ENCODE measurements at places on chromosomes 12 and 14. TPM values are rescaled to one million over a fixed set of nuclear protein-coding genes. Genes with fewer than 3 reads are reported as not detected.

GRCh38 chr12:75935539-75936242 lies 95.9 kb downstream of the PHLDA1 start:
- DNase-seq = no peak

- no peak for DNase-seq
Observed at GRCh38 chr14:67385618-67386017, 25.5 kb downstream of the EIF2S1 start.

GRCh38 chr12:88391556-88391955 lies 188.7 kb downstream of the KITLG start:
- DNase-seq = peak; percentile 74

- DNase-seq = peak; percentile 89
Observed at GRCh38 chr12:125340791-125341190, 275.6 kb downstream of the AACS start.

GRCh38 chr12:43937947-43938346 lies 102.1 kb downstream of the TMEM117 start:
- peak; percentile 17 for DNase-seq

GRCh38 chr12:106187155-106187789 lies 48.5 kb upstream of the NUAK1 start:
- DNase-seq = no peak

DNA sequence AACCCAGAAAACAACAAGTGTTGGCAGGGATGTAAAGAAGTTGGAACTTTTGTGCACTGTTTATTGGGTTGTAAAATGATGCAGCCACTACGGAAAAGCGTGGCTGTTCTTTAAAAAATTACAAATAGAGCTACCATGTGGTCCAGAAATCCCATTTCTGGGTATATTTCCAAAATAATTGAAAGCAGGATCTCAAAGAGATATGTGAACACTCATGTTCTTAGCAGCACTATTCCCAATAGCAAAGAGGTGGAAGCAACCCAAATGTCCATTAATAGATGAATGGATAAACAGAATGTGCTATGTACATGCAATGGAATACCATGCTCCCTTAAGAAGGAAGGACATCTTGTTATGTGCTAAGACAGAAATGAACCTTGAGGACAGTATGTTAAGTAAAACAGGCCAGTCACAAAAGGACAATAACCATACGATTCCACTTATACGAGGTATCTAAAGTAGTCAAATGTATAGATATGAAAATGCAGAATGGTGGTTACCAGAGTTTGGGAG lies 249.5 kb downstream of the PHLDA1 start:
- DNase-seq = no peak

DNA sequence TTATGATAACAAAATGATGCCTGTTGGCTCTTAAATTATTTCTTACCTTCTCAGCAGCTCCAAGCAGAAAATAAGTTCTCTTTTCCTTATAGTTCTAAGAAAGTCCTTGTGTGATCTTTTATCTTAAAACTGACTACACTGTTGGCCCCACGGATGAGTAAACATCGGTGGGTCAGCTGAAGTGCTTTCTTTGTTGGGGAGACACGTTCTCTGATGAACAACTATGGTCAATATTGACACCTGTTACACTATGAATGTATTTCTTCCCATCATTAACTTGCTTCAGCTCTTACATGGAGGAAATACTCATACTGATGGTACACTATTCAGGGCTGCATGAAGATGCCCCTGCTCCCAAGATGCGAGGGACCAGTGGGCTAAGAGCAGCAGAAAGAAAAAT lies 110.8 kb upstream of the EEA1 start:
- DNase-seq = no peak

DNA sequence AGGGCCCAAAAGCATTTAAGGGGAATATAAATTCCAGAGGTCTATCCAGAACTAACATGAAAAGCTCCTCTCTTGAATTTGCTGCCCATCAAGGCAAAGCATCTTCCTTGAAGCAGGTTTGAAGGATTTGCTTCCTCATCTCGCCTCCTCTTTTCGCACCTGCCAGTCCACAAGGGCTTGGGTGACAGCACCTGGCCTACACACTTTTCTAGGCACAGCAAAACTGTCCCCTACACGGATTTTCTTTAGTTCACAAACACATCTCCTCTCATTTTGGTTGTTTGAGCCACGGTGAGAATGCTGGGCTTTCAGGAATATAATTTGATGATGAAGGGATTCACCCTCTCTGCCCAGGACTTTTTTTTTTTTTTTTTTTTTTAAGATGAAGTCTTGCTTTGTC lies 36.9 kb upstream of the ATP23 start:
- DNase-seq = no peak

- DNase-seq = peak; percentile 14
Observed at GRCh38 chr12:123829561-123829960, 67.5 kb downstream of the DNAH10 start.

The AACS gene
- total RNA-seq = 16.7 TPM

Measured in fibroblast of lung (primary cell).